ENCODE measurements at places on chromosomes 5 and 9.

GRCh38 chr5:26940994-26941393 lies 97.4 kb downstream of the CDH9 start:
- DNase-seq, result no peak

DNA sequence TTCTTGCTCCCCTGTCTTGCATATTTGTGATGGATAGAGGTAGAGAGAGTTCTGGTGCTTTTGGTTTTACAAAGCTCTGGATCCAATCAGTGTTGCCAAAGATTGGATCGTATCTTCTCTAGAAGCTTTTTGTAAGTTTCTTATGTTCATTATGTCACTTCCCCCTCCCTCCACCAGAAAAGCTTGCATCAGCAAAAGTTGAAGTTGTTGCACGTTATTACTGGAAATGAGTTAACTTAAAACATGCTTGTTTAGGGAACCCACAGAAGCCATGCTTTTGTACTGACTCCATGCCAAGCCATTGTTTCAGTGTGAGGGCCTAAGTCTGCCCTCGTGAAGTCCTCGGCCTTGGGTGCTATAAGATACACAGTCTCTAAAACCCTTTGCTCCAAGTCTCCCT lies 186.5 kb downstream of the ERCC6L2 start:
- no peak for DNase-seq

- no peak for DNase-seq
Observed at GRCh38 chr5:180769821-180770220, 30.0 kb upstream of the OR2Y1 start.

- no peak for DNase-seq
Observed at GRCh38 chr9:108621991-108622855, 233.6 kb downstream of the ACTL7B start.

GRCh38 chr9:87792831-87793288 lies 66.9 kb downstream of the CTSL start:
- DNase-seq, result peak; percentile 61

GRCh38 chr5:179319741-179320281 lies 25.4 kb downstream of the ADAMTS2 start:
- no peak for DNase-seq

GRCh38 chr5:119343766-119344165 lies 12.1 kb upstream of the TNFAIP8 start:
- DNase-seq, result no peak

DNA sequence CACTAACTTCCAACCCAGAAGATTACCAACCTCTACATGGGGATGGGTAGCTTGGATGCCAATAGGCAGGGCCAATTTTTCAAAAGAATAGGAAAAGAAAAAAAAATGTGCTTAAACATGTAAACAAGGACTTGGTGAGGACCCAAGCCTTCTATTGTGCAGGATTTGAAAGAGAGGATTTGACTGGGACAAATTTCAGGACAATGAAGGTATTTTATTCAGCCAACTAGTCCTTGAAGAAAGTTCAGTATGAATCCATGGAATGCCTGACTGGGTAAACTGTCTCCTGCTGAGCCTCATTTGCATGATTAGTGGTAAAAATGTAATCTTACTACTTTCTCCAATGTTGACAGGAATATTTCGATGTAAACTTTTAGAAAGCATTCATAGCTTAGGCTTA lies 192.5 kb upstream of the RORB start:
- DNase-seq, result no peak

Data from omental fat pad (tissue), 4 donors.